Putamen (tissue), 1 donor: ENCODE measurements at places on chromosomes 11 and 22.

GRCh38 chr11:111365722-111366559, 13.1 kb downstream of the POU2AF1 start:
- DNase-seq: no peak

DNA sequence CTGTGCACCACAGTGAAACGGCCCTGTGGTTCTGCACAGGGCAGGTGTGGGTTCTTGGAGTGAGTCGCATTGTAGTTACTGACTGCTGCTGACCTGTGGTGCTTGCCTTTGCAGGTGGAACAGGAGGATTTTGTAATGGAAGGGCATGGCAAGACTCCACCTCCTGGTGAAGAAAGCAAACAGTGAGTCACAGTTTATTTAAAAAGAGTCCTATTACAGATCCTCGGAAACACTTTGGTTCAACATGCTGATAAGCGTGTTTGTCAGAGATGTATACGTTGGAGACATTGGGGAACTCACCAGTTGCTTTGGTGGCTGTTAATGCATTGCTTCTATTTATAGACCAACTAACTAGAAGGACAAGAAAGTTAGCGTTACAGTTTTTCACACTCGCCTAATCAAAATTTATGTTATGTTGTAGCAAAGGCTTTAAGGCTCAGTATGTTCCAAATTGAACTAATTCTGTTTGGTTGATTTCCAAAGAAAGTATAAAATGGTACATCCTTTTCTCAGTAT, 21.7 kb upstream of the TNRC6B start:
- no peak for DNase-seq

DNA sequence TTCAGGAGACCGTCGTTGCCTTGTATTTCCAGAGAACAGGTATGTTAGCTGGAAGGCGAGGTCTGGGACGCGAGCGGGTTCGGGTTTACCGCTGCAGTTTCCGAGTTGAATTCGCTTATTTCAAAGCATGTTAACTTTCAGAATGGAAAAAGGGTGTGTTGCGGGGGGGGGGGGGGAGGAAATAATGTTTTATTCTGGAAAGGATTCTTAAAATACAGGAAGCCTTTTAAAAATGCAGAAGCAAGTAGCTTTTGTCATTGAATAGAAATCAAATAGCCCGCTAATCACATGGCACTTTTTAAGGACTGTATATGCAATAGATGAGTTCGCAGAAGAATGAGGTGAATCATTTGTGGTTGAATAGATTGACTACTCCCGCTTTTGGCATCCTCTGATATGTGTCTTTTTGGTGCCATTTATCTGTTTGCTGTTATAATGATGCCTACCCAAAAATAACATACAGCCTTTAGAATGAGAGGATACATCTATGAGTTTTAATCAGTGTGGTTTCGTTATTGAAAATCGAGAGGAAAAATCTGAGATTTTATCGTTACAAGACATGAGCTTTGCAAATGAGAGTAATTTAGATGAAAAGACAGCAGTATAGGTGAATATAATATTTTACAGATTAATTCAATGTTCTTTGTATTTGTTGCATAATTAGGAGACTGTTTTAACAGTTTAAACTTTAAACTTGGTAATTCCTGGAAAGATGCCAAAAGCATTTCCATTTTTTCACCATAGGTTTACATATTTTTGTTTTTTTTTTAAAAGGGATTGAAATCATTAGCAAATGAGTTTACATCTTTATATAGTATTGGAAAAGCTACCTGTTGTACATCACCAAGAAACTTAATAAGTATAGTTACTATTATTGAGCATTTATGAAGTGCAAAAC, 1.7 kb downstream of the PDE3B start:
- DNase-seq: peak; percentile 28

- DNase-seq: no peak
Observed at GRCh38 chr11:45267052-45267451, 19.1 kb downstream of the SYT13 start.

DNA sequence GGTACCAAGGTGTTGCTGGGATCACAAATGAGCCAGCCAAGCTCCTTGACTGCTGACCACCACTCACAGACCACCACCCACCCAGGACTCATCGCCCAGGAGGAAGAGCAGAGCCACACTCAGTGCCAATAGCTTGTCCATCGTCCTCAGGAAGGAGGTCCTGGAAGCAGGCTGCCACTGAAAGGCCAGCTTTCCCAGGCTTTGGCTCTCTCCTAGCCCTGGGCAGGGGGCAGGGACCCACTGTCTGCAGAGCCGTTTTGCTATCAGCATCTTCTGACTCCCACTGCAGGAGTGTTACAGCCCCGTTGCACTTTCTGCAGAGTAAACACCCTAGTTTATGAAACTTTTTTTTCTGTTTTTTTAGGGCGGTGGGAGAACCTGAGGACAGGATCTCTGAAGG, 12.2 kb upstream of the ACRV1 start:
- DNase-seq: no peak

- DNase-seq: no peak
Observed at GRCh38 chr22:26548984-26549383, 36.7 kb upstream of the TFIP11 start.

DNA sequence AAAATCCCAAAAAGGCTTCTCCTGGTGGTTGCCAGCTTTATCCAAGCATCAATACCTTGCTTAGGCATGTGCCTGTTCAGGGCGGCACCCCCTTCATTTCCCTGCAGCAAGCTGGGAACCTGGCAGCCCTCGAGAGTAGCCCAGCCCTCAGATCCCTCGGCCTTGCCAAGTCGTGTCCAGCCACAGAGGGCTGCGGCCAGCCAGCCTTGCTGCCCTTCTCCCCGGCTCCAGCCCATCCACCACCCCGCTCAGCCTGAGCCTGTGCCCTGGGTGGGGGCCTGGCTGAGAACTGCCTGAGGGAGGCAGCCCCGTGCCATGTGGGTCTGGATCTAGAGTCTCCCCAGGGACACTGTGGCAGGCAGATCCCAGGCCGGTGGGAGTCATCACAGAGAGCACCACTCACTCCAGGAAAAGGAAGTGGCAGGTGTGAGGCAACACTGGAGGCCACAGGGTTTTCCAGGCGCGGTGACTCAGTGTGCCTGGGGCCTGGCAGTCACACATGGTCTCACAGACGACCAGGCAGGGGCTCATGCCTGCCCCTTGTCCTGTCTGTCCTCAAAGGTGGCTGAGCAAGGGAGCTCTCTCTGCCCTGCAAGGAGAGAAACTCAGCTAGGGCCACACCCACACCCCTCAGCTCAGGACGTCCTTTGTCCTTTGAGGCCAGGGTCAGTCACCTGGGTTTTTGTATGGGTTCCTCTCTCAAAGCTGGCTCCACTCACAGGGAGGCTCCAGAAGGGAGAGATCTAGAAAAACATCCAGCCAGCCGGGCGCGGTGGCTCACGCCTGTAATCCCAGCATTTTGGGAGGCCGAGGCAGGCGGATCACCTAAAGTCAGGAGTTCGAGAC, 12.2 kb upstream of the CDC42BPG start:
- DNase-seq: no peak

DNA sequence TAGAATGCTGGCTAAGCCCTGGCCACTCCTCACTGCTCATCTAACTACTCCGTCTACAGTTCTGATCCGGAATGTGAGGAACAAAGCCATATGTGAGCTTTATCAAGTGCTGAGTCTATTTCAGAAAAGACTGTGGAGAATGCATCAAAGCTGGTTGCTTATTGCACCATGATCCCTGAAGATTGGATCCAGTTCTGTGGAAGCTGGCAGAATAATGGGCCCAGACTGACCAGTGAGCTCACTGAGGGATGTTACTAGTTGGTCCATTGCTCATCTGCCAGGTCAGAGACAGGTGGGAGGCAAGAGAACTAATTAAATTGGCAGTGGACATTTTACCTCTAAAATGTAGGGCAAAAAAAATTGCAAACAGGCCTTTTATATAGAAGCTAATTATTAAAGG, 681.3 kb downstream of the NTM start:
- no peak for DNase-seq

- peak; percentile 50 for DNase-seq
Observed at GRCh38 chr11:3905080-3905953, 49.9 kb downstream of the STIM1 start.

- DNase-seq: no peak
Observed at GRCh38 chr11:20102397-20102796, 57.9 kb downstream of the DBX1 start.

DNA sequence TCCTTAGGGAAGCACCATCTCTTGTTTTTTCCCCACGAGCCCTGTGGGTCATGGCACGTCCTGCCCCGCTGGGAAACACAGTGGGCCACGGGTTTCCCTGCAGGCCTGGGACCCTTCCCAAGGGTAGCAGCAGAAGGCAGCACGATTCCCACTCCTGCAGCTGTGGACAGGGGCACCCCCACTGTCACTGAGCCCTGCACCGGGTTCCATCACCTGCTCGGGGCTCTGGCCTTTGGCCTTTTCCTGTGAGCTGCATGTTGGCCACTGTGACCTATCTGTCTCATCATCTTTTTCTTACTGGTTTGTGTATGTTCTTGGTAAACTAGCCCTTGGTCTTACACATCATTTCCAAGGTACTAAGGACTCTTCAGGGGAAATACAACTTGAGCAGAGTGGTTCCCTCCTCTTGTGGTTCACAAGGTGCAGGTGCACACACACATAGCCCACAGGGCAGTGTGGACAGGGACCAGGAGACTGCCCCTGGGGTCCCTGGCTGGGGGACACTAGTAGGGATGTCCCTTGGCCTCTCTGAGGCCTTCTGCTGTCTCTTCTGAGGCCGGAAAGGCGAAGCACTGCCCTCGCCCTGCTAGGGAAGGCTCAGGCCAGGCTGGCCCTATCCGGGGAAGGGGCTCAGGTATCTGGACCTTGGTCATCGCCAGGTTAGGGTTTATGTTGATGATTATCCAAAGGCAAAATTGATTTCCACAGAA, 19.0 kb upstream of the TXNRD2 start:
- no peak for DNase-seq

- DNase-seq: no peak
Observed at GRCh38 chr11:68956142-68956541, 24.6 kb downstream of the MRGPRD start.

- no peak for DNase-seq
Observed at GRCh38 chr22:41863472-41863871, 30.6 kb downstream of the SREBF2 start.

DNA sequence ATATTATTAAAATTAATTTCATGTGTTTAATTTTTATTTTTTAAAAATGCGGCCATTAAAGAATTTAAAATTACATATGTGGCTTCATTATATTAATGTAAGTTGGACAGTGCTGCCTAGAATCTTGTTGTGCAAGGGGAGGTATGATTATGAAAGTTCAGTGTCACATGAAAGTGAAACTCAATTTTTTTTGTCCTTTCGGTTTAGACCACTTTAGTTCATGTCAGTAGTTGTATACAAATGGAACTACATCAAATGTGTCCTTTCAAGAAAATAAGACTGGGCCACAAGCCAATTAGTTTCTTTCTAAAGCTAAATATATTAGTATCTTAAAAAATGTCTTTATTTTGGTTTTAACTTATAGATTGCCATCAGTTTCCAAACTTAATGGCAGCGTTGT, 35.7 kb downstream of the TBCEL start:
- DNase-seq: no peak

GRCh38 chr22:25478528-25478927, 85.9 kb upstream of the GRK3 start:
- DNase-seq: no peak

DNA sequence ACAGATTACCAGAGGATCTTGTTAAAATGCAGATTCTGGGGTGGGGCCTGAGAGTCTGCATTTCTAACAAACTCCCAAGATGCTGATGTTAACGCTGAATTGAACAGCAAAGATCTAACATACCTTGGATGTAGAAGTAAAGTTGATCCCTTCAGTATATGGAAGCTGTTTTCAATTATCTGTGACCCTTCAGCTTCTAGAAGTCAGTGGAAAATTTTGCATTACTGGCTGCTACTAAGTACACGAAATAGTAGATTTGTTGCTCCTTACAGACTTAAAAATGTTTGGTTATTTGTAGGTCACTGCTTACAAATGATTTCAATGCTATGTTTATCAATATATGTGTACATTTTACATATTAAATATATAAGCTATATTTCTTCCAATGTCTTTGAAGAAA, 107.4 kb downstream of the ARHGAP42 start:
- DNase-seq: no peak

DNA sequence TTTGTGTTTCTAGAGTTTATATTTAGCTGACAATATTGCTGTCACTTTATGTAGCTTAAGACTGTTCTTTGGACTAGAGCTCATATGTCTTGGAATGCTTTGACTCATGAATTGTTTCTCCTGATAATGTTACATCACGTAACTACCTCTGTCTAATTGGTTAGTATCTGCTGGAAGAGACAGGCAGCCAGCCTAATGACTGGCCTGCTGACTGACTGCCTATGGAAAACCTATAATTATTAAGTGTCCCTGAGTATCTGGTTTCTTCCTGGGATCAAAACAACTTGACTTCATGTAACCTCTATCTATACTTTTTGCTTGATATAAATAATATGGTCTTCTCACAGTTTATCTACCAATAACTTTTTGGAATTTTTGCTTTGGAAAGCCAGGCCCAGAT, 9.4 kb downstream of the SOX6 start:
- no peak for DNase-seq

DNA sequence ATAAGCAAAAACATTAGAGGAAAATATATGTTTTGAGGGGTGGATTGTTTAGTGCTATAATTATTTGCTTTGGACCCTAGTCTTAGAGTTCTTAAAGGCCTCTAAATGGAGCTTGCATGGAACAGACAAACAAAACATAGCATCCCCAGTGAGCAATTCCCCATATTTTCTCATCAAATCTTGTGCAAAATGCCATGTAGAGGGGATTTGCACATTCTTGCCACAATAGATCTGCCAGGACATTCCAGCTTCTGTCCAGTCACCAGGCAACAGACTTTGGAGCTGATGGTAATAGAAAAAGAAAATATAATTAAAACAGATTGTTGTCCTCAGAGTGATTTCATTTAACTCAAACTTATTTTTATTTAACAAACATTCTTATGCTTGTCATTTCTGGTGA, 360.3 kb upstream of the PDGFD start:
- DNase-seq: no peak

DNA sequence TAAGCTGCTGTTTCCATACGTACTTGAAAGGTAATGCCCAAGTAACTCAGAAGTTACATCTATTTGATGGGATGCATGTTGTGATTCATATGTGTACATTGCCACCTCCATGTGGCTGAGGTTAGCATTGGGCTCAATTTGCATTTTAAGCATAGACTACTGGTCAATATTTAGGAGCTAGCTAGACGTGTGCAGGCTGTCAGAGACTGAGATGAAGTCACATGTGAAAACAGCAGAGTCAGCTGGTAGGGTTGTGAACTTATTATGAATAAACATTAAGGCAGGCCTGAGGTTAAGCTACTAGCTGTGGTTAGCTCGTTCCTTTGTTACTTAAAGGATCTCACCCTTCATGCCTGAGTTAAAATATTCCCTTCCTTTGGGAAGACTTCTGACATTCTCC, 114.5 kb upstream of the MTNR1B start:
- DNase-seq: no peak

GRCh38 chr11:122375687-122376399, 259.8 kb upstream of the BLID start:
- no peak for DNase-seq

DNA sequence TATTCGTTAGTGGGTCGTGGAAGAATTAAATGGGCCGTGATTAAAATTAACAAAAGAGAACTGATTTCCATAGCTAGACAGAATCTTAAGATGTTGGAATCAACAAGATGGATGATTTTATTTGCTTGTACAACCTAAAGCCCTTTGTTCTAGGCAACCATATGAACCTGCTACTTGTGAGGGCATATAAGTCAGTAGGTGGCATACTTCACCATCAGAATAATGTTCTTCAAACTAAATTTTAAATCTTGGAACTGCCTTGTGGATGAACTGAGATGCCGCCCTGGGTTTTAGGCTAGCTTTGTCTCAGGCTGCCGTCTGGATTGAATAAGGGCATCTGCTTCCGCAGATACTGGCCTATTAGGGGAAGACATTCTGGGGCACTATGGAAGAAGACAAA, 40.9 kb downstream of the CSRP3 start:
- no peak for DNase-seq

GRCh38 chr11:108009497-108010370, 1.0 kb downstream of the CUL5 start:
- DNase-seq: peak; percentile 14
